ENCODE measurements at places on chromosomes 6 and 20.

DNA sequence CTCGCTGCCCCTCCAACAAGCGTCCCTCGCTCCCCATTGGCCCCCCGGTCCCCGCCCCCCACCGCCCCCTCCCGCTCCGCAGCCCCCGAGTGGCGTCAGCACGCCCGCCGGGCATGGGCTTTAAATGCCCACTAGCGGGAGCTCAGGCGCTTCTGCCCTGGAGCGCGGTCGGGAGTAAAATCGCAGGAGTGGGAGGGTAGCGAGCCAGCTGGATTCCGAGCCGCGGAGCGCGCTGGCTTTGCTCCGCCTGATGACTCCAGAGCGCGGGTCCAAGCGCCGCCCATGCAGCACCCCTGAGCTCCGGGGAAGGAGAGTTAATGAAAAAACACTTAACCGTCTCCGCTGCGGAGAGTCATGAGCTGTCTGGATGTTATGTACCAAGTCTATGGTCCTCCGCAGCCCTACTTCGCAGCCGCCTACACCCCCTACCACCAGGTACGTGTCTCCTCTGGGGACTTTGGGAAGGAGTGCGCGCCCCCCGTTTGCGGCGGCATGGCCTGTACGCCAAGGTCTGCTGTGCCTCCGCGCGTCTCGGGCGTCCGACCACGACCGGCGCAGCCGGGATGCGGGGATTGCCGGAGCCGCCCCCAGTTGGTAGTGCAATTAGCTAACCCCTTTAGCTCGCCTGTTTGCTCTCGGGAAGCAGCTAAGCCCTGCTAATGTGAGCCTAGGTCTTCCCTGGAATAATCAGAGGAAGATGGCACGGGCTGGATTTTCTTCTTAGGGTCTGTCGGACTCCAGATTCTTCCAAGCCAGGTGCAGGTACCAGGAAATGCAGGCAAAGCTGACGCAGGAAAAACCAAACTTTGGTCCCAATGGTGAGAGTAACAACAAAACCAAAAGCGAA, at the start of gene VGLL2:
Gene VGLL2, plus strand, starts transcription at position 149 of the 847 bp plus-strand sequence. Its CDS starts 206 bp downstream, at position 355.
- DNase-seq: no peak

- DNase-seq: no peak
These were observed 64.3 kb downstream of the ADTRP start for GRCh38 chr6:11714116-11714797.

DNA sequence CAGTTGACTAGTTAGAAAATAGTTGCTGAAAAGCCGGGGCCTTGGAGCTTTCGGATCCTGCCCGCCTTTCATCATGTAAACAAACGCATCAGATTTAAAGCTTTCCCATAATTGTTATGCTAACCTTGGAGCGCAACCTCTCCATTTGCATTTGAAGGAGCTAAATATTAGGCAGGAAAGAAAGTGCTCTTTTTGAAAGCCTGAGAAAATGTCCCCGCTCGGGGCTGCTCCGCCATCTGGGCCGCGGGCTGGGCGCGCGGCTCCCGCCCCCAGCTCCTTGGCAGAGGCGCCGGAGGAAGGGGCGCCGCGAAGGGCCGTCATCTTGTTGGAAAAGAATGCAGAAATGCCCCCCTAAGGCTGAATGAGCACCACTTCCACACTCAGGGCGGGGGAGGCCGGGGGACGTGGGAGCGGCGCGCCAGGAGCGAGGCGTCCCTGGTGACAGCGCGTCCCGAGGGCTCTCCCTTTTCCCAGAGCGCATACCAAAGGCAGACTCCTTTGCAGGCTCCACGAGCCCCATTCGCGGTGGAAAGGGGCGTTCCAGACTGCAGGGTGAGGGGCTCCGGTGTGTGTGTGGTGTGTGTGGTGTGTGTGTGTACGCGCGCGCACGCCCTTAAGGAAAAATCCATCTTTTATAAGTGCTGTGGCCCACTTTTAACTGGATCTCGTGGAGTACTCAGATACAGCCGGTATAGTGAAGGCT, 145.6 kb upstream of the ID4 start:
- DNase-seq: no peak

GRCh38 chr6:154824076-154824475, 90.9 kb downstream of the SCAF8 start:
- DNase-seq: no peak

DNA sequence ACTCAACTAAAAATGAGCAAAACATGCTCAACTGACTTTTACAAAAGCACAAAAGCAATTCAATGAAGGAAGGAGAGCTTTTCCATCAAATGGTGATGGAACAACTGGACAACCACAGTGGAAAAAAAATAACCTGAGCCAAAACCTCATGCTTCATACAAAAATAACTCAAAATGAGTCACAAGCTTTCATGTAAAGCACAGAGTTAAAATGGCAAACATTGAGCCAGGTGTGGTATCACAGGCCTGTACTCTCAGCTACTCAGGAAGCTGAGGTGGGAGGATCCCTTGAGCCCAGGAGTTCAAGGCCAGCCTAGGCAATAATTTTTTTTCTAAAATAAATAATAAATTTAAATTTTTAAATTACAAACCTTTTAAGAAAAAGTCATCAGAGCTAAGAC, 18.4 kb upstream of the HLA-G start:
- no peak for DNase-seq

DNA sequence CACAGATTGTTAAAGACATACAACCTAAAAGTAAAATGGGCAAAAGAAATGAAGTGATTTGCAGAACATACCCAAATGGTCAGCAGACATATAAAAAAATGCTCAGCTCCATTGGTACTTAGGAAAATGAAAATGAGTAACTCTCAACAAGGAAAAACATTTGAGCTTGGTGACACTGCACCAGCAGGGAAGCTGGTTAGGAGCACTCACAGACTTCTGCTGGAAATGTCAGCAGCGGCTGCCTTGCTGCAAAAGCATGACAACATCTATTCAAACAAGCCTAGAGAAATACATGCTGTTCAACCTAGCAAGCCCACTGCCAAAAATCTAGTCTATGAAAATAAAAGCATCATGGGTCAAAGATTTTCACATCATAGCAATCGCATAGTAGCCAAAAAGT, 99.0 kb upstream of the FOXQ1 start:
- DNase-seq: no peak

GRCh38 chr6:168649209-168649608, 208.2 kb downstream of the SMOC2 start:
- DNase-seq: no peak

DNA sequence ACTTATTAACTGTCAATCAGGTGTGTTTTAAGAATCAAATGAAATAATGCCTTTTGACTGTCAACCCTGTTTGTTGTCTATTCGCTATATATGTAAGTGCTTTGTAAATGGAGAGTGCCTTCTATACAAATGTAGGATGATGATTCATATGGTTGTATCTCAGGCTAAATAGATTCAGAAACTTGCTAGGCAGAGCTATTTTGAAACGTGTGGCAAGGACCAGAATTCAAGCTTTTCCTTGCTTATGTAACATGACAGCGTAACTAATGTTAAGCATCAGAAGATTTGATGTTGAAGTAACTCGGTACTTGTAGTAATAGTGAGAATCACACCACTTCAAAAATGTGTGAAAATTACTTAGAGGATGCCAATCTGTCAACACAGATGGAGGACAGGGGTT, 3.4 kb downstream of the OGFRL1 start:
- no peak for DNase-seq

DNA sequence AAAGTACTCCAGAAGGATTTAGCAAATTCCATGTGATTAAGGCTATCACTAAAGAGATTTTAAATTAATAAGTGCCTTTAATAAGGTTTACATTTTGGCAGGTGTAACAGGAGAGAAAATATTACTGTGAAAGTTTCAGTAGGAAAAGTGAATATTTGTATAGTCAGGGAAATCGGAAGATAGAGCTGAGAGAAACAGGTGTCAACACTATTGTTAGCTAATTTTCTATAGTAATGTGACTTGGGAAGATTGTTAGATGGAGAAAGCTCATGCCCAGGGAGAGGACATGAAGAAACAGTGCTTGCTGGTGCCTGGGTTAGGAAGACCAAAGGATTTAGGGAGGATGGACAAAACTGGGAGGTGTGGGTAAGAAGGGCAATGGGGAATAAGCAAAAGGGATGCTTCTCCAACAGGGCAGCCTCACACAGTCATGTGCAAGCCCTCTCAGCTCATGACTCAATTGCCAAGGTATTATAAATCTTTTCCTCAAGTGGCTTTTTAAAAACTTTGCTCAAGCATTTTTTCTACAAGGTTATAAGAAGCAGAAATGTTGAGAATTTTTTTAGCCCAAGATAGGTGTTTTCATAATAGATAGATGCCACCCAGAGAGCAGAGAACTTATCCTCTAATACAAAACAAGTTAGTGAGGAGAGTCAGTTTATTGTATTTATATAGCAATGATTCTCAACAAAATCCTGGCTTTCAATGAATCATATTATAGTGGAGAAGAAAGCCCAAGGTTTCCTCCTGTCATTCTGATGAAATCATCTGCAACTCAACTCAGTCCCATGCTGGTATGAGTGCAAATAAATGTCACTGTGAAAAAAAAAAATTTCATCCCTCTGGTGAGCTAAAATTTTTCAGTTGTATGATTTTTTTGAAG, 325.2 kb upstream of the NT5E start:
- no peak for DNase-seq

GRCh38 chr6:97459535-97459934, 176.5 kb upstream of the MMS22L start:
- DNase-seq: no peak

- no peak for DNase-seq
These were observed 1.9 kb downstream of the SNX5 start for GRCh38 chr20:17966432-17967310.

GRCh38 chr6:31792761-31793171, 2.8 kb downstream of the VARS1 start:
- DNase-seq: no peak

DNA sequence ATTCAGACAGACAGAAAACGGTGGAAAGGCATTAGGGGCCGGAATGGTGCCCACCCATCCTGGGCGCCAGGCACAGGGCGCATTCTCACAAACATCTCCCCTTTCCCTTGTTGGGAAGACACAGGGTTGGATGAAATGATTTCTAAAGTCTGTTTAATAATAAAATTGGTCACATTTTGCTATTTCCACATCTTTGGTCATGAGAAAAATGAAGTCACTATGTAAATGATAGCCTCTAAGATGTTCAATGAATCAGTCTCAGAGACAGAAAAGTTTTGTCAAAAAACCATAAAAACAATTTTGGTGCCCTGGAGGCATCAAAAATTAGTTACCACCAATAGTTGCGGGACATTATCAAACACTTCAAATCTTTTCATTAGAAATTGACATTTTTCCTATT, 40.7 kb downstream of the PRR18 start:
- DNase-seq: no peak

GRCh38 chr6:122947355-122947754, 48.7 kb upstream of the CLVS2 start:
- no peak for DNase-seq

- DNase-seq: no peak
These were observed 1.7 kb downstream of the RAB44 start for GRCh38 chr6:36699348-36699747.

DNA sequence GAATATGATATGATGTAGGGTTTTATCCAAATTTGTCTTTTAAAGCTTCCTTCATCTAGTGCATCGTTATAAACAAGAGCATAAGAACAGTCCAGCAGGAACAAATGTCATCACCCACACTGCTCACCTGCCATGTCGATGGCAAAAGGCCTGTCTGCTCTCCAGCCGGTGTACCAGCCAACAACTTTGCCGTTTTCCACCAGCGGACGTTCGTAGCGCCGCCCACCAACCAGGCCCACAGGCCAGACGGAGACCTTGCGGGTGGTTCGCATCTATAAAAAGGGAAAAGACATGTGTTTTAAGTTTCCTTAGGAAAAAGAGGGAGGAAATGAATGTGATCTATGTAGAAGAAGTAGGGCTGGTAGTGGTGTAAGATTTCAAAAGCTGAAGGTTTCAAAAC, 62.9 kb downstream of the B3GAT2 start:
- no peak for DNase-seq

GRCh38 chr6:18155864-18156421, 721 bp downstream of the KDM1B start:
- peak; percentile 60 for DNase-seq

DNA sequence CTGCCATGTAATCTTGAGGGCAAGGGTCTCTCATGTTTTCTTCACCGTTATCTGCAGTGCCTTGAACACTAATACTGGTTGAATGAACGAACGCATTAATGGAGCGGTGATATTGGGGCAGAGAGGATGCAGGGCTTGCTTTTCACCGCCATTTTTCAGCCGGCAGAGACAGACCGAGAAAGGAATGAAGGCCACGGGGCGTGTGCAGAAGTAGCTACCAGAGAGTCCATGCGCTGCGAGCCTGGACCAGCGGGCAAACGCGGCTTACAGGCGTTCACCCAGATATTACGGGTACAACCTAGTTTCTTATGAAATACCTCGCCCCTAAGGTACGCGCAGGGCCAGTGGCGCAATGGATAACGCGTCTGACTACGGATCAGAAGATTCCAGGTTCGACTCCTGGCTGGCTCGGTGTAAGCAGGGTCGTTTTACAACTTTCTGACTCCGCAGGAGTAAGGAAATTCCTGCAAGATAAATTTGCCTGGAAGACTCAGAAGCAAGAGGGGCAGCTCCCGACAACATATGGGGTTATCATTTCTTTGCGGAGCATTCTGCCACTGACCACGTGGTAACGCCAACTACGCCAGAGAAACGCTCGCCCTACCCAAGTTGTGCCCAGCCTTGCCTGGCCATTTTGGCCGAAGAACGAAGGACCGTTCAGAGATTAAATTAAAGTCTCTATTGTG, 863 bp upstream of the HMGN4 start:
- DNase-seq: peak; percentile 90

DNA sequence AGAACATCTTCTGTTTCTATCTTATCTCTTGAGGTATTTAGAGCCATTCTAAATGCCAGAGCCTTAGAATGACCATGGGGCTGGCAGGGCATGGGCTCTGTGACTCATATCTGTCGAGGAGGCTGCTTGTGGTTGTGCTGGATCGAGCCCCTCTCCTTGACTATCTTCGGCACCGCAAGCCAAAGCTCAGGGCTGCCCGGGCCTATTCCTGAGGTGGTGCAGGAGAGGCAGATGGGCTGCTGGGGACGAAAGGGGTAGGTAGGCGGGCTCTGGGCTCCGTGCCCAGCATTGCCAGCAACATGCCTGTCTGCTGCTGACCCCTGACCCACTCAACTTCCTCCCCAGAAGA, 89.9 kb downstream of the NOL4L start:
- DNase-seq: no peak

DNA sequence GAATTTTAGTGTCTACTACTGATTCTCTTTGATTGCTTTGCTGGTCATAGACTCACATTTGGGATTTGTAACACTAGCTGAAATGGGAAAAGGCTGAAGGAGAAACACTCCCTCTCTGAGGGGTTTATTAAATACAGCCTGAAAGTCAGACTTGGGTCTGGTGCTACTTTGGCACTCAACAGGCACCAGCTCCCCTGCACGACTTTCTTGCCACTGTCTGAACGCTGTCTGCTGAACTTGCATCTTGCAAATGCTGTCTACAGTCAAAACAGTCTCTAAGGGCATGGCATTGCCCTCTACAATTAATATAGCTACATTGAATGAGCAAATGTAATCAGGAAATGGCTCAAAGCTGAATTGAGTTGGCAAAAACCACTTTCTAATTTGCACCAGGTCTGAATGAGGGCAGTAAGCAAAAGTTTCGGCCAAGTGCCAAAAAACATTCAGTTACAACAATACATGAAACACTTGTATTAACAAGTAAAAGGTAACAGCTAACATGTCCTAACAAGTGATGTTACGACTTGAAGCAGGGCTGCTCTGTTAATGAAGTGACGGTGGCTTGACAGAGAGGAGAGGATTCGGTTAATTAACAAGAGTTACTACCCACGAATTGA, 119.5 kb downstream of the FOXC1 start:
- DNase-seq: no peak

Data from natural killer cell treated with Interleukin-12 subunit alpha and Interleukin-12 subunit beta and Interleukin-15 and Interleukin-18, amount 100 ng/mL, for 72 hours (primary cell).